ENCODE measurements at places on chromosomes 7 and 10.
A peak's percentile ranks its signal among the peaks of the same experiment; 100 is the strongest.

DNA sequence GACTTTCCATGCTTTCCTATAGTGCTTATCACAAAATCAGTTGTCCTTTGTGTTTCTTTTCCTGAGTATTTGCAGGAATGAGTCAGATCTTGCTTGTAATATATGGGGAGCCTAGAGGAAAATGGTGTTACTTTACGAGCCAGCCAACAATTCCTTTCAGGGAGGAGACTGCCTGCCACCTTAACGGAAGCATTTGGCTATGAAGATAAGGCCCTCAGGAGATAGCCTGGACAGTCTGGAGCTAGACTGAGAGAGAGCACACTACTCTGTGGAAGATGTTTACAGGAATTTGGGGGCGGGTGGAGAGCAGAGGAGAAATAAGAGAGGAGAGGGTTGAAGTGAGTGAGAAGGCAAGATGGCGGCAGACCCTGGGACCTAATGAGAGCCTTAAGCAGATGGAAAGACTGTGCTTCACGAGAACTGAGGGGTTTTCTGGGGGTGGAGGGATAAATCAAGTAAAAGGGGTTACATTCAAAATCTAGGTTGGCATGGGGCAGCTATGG, 126.3 kb downstream of the SNX10 start:
- no peak for DNase-seq

GRCh38 chr7:1226186-1226901, 6.3 kb upstream of the UNCX start:
- no peak for DNase-seq

GRCh38 chr7:112929421-112929820, 139.2 kb upstream of the TMEM168 start:
- no peak for DNase-seq

GRCh38 chr10:93058139-93058538, 2.5 kb upstream of the CYP26C1 start:
- no peak for DNase-seq

- peak; percentile 19 for DNase-seq
Observed at GRCh38 chr10:99612167-99612831, 7.9 kb downstream of the SLC25A28 start.

GRCh38 chr10:71746344-71747037, 26.8 kb downstream of the VSIR start:
- DNase-seq: peak; percentile 63

DNA sequence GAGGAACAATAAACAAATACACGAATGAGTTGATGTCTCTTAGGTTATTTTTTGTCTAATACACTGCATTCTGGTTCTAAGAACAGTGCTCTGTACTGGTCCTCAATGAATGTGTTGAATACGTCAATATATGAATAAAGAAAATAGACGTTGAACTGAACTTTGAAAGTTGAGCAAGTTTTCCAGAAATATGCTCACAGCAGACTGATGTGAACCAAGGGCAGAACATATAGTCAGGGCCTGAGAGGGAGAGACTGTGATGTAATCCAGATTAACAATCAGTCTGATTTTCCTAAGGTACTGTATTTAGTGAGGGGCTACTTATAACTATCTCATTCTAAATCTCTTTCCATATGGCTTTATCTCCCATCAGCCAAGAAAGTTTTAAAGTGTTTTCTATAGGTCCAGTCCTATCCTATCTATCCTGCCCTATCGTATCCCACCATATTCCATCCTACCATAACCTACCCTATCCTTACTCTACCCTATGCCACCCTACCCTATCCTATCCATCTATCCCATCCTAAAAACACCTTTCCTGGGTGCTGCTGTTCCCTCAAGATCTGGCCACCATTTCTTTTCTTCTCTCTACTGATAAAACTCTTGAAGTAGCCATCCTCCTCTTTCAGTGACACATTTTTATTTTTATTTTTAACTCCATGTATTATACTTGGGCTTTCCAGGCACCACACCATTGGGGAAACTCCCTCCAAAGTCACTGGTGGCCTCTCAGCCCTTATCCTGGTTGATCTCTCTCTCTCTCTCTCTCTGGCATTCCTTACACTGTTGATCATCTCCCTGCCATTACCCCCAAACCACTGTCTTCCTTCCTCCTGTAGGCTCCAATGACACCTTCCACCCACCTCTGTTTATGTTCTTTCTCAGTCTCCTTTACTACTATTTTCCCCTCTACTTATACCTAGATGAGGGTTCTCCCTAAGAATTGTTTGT, 212.3 kb upstream of the SLC26A5 start:
- no peak for DNase-seq

DNA sequence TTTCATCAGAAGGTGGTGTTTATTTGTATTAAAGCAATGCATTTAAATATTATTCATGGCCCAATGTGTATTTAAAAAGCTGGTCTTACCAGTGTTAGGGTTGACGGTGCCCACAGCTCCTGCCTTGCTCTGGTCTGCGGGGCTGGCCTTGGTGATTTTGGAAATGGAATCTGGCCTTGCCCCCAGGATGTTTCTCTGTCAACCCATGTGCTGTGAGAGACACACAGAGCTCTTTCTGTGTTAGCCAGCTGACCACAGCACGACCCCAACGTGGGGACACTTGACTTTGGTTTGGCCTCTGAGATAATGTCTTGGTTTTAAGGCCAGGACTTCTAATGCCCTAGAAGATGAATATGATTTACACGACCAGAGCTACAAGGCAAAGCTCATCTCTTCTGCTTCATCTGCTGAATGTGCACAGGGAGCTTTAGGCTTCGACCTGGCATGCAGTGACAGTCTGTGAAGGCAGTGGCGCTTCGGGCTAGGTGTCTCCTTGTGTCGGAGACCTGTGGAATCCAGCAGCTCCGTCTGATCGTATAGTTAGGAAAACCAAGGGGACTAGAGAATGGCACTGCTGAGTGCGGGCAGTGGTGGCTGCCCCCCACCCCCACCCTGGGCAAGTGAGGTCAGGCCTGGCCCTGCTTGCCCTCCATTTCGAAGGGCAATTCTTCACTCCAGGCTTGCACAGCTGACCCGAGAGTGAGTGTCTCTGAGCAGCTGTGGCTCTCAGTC, 246.1 kb downstream of the EBF3 start:
- no peak for DNase-seq

DNA sequence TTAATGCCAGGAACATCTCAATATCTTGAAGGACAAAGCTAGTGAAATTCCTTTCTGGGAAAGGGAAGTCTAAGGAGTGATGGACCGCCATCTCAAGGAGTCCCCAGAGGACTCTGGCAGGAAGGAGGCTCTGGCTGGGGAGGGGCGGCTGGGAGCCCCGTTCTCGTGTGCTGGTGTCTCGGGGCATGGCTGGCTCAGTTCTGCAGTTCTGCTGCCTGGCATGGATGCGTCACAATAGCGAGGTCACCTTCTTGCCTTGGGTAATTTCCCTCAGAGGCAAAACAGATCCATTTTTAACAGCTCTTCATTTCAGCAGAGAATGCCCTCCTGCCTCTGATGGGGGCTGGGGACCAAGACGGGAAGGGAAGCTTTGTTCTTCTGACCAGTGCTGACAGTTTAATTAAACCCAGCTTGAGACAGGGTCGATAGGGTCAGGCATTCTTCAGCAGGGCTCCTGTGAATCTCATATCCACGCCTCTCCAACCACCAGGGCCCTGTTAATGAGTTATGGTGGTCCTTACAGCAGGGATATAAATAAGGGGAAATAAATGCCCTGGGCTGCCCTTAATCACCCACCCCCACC, 35.7 kb downstream of the SLIT1 start:
- DNase-seq: no peak

DNA sequence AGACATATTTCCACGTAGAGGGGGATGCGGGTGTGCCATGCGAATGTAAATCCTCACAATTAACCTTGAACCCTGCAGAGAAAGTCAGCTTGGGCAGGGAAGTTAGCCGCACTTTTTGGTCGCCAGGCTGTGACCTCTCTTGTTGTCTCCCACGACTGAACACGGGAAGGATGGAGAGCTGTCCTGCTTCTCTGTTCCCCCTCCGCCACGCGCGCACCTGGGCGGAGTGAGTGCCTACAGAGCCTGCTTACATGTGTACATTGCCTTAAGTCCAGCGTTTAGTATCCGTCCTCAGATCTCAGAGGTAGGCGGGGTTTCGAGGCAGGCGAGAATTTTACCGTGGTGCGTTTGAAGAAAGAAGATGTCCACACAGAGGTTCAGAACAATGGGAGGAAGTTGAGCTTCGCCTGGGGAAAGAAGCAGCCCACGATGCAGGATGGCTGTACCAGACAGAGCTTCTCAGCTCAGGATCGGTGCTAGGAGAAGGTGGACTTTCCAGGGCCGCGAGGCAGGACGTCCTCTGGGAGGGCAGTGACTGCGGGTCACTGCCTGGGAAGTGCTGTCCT, 482 bp upstream of the ERCC6 start:
- DNase-seq: no peak

DNA sequence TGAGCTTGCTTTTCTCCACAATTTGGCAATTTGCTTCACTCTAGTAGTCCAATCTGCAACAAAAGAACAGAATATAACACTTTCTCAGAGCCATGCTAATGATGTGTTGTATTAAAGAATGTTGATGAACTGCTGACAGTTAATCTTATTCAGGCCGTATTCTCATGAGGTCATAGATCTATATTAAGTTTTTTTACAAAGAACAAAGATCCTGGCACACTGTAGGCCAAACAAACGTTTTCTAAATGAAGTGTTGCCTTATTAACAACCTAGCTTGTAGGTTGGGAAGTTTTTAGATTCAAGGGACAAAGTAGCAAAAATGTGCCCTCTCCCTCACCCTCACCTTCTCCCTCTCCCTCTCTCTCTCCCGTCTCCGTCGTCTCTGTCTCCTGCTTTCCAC, 6.8 kb downstream of the HILPDA start:
- DNase-seq: no peak

- no peak for DNase-seq
Observed at GRCh38 chr10:45198486-45199204, 116.8 kb downstream of the OR13A1 start.

- no peak for DNase-seq
Observed at GRCh38 chr10:10798102-10798863, 219.4 kb upstream of the CELF2 start.

DNA sequence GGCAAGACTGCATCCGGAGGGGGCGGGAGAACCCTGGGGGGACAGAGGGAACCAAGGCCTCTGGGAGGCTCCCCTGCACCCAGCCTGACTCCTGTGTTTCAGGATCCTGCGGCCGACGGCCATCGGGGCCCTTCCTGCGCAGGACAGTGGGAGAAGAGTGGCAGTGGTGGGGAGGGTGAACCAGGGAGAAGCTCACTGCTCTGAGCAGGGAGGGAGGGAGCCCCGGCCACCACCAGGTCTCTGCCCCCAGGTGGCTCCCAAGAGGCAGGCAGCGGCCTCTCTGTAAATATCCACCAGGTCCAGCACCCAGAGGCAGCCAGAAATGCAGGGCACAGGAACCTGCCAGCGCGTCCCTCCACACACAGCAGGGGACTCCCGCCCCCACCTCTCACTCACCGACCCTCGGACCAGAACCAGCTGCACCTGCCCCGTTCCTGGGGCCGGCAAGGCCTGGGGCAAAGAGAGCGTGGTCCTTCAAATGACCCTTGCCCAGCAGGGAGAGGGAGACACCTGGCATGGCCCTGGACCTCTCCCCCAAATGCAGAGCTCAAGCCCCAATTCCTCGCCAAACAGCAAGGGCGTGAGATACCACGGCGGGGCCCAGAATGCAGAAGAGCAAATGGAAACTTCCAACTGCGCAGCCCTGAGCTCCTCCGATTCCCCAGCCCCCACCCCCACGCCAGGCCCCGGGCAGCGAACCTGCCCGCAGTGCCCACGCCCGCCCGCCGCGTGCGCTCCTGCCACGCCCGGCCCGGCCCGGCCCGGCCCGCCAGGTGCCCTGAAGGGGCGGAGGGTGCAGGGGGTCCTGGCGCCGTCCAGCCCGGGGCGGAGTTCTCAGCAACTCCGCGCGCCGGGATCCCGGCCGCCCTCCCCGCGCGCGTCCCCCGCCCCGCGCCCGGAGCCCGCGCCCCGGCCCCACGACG, 805 bp downstream of the RASGEF1A start:
- DNase-seq: peak; percentile 40

DNA sequence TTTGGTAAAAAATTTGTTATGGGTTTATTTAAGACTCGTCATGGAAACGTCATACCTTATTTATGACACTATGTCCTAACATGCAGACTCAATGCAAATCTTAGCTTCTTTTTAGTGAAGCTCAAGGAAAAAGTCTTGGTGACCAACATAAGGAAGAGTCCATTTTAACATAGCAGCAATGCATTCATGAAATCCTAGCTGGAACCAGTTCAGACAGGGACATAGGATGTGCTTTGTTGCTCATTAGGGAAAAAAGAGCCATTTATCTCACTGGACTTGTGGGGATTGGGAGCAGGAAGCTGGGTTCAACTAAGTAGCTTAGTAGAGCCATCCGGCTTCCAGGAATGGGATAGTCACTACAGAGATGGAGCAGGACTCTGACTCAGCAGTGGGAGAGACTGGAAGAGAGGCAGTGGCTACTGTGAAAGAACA, 100.7 kb upstream of the DKK1 start:
- DNase-seq: no peak

GRCh38 chr7:105963038-105963667, at the start of gene CDHR3:
Gene CDHR3, plus strand, starts transcription at chr7:105963264. Its CDS starts 55 bp downstream, at chr7:105963319.
- no peak for DNase-seq

DNA sequence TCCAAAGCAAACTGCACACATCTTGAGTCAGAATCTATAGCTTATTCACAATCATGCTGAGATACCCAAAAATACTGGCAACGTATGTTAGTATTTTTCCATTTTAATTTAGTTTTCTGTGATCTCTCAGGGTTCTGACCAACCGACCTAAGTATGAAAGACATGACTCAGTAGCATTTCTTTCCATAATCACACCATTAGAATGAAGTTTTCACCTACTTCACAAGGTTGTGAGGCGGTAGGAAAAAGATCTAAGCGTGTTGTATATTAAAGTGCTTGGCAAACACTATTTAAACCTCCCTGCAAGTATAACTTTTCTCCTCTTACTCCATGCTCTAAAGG, 49.1 kb downstream of the PLCE1 start:
- no peak for DNase-seq

DNA sequence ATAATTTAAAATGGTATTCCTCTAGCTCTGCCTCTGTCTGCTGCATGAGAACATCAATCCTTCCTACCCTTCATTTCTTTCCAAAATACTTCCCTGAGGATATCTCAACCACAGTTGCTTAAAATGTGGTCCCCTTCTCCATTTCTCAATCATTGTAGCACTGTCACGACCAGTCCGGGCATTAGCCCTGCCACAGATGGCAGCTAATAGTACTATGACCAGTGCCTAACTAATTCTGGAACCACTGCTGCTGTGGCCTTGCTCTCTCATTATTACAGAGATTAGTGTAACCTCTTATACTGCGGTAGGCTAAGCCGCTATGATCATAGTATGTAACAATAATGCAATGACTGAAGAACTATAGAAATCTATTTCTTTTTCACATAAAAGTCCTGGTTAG, 66.0 kb downstream of the REEP3 start:
- DNase-seq: no peak

GRCh38 chr7:150759479-150759878, 22.3 kb downstream of the GIMAP5 start:
- no peak for DNase-seq

DNA sequence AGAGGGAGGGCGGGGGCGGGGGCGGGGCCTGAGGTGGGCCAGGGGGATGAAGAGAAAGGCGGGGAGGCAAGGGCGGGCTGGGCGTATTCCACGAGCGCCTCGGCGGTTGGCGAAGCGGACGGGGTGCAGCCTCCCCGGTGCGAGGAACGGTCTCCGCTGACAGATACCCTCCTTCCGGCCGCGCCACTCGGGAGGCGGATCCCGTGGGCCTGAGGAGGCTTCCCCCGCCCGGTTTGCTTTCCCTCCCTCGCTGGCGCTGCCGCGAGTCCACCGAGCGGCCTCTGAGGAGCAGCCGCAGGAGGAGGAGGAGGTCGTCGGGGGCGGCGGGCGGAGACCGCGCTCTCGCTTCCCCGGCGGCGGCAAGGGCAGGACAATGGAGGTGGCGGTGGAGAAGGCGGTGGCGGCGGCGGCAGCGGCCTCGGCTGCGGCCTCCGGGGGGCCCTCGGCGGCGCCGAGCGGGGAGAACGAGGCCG, at the start of gene TRIM24:
TSS of gene TRIM24 (plus strand) at position 84 of the 473 bp plus-strand sequence. CDS start at position 374, 290 bp downstream.
- DNase-seq: no peak

All from stimulated activated naive CD8-positive, alpha-beta T cell treated with anti-CD3 and anti-CD28 coated beads, Interleukin-15, Interleukin-2, amounts not matched to agents 100 U/mL and 50 U/mL, for 24 hours (primary cell).